ENCODE measurements at places on chromosomes 2 and 18.

DNA sequence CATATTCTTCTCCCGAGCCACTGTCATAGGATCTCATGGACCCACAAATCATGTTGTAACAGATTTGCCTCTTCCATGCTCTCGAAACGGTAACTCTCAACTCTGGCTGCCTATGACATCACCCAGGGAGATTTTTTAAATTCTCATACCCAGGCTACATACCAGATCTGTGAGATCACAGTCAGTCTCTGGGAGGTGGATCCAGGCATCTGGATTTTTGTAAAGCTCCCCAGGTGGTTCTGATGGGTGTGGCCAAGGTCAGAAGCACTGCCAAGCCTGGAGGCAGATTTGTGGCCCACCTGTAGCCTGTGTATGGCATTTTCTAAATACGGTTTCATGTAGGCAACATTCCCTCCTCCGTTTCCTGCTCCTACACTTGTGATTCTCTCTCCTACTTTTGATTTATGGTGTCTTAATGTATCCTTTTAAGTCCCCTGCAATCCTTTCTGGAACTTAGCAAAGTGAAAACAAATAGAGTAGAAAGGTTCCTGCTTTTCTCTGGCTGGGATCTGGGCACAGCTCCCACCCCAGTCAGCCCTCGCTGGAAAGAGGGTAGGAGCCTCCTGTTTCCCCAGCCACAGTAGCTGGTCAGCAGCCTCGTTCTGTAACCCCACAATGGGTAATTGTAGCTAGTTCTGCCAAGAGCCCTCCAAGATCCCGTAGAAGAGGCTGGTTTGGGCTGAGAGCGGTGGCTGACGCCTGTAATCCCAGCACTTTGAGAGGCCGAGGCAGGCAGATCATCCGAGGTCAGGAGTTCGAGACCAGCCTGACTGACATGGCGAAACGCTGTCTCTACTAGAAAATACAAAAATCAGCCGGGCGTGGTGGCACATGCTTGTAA lies 96.2 kb downstream of the KLHL29 start:
- DNase-seq = peak; percentile 88

DNA sequence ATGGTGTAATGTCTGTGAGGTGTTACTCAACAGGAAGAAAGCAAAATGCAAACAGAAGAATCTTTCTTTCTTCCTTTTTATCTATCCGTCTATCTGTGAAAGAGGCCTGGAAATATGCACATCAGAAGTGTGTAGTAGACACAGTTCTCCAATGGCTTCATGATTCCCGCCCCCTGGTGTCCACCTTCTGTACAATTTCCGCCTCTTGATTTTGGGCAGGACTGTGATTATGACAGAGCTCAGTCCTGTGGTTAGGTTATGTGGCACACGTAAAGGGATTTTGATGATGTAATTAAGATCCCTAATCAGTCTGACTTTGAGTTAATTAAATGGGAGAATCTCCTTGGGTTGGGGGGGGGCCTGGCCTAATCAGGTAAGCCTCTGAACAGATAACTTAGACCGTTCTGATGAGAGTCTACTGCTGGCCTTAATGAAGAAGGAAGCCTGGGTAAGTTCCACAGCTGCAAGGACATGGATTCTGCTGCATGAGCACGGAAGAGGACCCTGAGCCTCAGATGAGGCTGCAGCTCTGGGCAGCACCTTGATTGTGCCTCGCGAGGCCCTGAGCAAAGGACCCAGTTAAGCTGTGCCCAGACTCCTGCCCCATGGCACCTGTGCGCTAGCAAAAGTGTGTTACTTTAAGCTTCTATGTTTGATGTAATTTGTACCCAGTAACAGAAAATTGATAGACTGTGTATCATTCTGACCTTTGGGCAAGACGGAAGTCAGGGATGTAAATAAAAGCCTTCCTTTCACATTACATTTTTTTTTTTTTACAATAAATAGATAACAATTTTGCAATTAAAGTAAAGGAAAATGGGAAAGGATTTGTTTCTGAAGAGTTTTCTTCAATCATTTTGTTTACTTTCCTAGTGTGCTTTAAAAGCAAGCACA lies 11.3 kb upstream of the KCNF1 start:
- peak; percentile 52 for DNase-seq

- no peak for DNase-seq
Measured at GRCh38 chr2:149068996-149069888, 30.7 kb downstream of the LYPD6B start.

DNA sequence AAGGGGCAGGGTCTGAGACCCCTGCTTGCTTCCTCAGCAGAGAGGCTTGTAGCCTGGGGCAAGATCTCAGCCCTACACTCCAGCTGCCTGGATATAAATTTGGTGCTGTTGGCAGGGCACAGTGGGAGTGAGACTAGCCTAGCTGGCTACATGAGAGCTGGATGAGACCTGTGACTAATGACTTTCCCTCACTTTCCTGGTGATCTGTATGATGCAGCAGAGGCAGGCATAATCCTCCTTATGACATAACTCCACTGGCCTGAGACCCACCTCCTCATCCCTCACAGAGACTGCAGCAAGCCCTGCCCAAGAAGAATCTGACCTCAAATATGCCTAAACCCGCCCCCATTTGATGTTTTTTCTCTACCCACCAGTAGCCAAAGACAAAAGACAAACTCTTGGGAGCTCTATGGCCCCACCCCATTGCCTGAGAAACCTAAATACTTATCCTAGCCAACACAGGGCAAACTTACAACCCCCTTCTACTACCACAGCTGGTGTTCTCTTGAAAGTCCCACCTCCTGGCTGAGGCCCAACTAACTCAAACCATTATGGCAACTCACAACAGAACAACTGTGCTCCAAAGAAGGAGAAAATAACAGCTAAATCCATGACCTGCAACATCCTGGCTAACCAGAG lies 102.7 kb downstream of the NR4A2 start:
- DNase-seq = no peak

Data from HTR-8/SVneo (cell line).